SJSA1 (cell line): ENCODE measurements at places on chromosomes 1 and 21. TPM values are rescaled to one million over a fixed set of nuclear protein-coding genes. Genes with fewer than 3 reads are reported as not detected.

- H3K4me3 ChIP-seq: no peak overlapping the region
- no peaks in the 10 kb centered on the region for H3K27me3 ChIP-seq
- H3K36me3 ChIP-seq: no peaks in the 10 kb centered on the region
Observed at GRCh38 chr1:58983633-58984245, 199.9 kb upstream of the JUN start.

DNA sequence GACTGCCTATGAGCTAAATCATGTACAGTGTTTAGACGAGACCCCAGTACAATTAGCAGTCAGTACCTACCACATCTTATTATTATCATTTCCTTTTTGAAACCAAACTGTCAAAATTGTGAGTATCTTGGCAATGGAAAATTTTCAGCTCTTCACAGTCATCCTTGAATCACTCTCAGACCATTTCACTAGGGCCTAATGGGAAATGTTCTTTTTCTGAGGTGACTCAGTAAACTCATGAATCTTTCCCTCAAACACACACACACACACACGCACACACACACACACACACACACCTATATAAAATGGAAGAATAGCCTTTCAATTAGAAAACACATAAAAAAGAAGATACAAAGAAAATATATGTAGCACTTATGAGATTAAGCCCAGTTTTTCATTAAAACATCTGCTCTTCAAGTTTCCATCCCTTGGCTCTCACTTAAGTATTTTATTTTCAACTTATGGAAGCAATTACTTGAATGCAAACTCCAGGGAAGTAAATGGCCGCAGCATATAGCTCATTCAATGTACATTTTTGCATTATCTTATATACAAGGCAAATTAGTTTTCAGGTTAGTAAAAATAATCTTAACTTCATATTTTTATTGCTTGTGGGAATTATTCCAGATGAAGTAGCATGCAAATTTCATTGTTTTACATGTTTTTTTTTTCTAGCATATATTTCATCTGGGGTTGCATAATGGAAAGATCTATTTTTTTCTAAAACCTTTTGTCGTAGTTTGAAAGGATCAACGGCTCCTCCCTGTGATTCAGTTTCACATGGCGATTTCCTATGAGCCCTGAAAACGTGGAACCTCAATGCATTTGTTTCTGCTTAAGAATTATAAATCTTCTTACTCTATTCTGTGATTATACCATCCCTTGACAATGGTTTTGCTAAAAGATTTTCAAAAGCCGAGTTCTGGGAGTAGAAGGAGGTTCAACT lies 46.3 kb upstream of the TMPRSS15 start:
- H3K36me3 ChIP-seq: no peaks in the 10 kb centered on the region
- H3K4me1 ChIP-seq: no peaks in the 10 kb centered on the region

DNA sequence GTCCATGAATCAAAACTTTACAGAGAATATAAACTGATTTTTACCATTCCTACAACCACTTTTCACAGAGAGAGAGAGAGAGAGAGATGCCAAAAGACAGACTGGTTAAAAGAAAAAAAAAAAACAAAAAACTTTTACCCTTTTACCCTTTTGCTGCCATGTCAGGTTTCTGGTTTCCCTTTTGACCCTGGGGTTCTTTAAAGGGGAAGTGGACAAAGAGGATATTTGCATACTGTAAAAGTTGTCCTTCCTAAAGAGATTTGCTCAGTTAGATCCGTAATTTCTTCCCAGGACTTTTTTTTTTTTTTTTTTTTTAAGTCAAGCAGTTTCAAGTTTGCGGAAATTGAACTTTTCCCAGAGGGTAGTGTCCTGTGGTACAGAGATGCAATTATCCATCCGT lies 287.8 kb upstream of the RGS18 start:
- H3K27ac ChIP-seq: no peak overlapping the region
- DNase-seq: no peak
- no peaks in the 10 kb centered on the region for H3K27me3 ChIP-seq
- no peaks in the 10 kb centered on the region for H3K36me3 ChIP-seq

GRCh38 chr21:31316072-31316471 lies 28.0 kb downstream of the TIAM1 start:
- H3K27ac ChIP-seq: no peak overlapping the region
- H3K4me3 ChIP-seq: no peak overlapping the region
- H3K4me1 ChIP-seq: peaks cover 9% of the 10 kb centered on the region
- no peaks in the 10 kb centered on the region for H3K36me3 ChIP-seq
- H3K27me3 ChIP-seq: no peaks in the 10 kb centered on the region
- no peak for DNase-seq

Gene ECE1
- 67.2 and 82.6 TPM in 2 replicates for total RNA-seq

Gene LCE2B
- not detected in 2 replicates for total RNA-seq

Gene MTARC1
- not detected in 2 replicates for total RNA-seq

Gene TRNP1
- total RNA-seq: 6.5 and 7.5 TPM in 2 replicates
